Left lung (tissue), 14 donors: ENCODE measurements at places on chromosomes 2 and 18.

DNA sequence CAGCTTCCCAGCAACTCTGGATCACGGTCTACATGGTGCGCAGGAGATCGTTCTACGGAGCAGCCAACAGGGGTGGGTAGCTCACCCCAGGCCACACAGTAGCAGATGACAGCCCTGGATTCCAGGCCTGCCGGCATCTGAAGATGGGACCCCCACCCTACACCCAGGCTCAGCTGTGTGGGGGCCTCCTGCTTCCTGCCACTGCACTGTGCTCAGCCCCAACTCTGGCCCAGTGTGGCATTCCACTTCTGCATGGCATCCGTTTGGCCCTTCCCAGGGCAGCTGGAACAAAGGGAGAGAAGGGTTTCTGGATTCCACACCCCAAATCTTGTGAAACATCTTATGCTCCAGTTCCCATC lies 9.1 kb downstream of the PER2 start:
- no peak overlapping the region for H3K4me3 ChIP-seq
- no peak for DNase-seq
- H3K4me1 ChIP-seq, result no peaks in the 10 kb centered on the region

DNA sequence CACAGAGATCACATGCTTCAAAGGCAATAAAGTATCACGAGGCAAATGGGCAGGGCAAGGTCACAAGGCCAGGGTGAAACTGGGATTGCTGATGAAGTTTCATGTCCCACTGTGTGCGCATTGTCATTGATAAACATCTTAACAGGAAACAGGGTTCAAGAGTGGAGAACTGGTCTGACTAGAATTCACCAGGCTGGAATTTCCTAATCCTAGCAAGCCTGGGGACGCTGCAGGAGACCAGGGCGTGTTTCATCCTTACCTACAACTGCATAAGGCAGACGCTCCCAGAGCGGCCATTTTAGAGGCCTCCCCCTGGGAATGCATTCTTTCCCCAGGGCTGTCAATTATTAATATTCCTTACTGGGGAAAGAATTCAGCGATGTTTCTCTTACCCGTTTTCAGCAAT lies 33.2 kb downstream of the PTPN4 start:
- H3K36me3 ChIP-seq, result no peaks in the 10 kb centered on the region
- no peak overlapping the region for H3K4me3 ChIP-seq
- DNase-seq, result no peak
- no peak overlapping the region for H3K27ac ChIP-seq
- no peaks in the 10 kb centered on the region for H3K4me1 ChIP-seq
- H3K27me3 ChIP-seq, result no peaks in the 10 kb centered on the region

DNA sequence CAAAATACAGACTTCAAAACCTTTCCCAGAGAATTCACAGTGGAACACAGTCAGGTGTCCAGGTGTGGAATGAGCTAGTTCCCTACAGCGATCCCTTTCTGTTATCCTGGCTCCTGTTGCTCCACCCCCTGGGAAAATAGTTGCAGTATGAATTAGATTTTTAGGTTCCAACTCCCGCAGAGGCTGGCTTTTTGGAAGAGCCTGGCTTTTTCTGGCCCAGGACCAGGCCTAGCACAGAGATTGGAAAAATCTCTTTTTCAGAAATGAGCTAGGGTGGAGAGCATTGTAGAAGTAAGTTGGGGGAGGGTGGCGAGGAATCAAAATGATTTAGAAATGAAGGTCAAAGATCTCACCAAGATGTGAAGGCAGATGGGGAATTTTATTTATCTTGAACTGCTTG lies 27.1 kb downstream of the COL5A2 start:
- no peaks in the 10 kb centered on the region for H3K27me3 ChIP-seq
- no peak overlapping the region for H3K4me3 ChIP-seq
- peaks cover 4% of the 10 kb centered on the region for H3K4me1 ChIP-seq
- DNase-seq, result no peak
- no peak overlapping the region for H3K27ac ChIP-seq
- no peaks in the 10 kb centered on the region for H3K36me3 ChIP-seq

GRCh38 chr2:118993392-118993752 lies 51.4 kb downstream of the MARCO start:
- H3K27me3 ChIP-seq, result no peaks in the 10 kb centered on the region
- DNase-seq, result peak; percentile 10

GRCh38 chr18:10296491-10296890 lies 157.9 kb upstream of the APCDD1 start:
- no peak overlapping the region for H3K27ac ChIP-seq
- DNase-seq, result no peak
- peaks cover 2% of the 10 kb centered on the region for H3K4me1 ChIP-seq
- no peaks in the 10 kb centered on the region for H3K36me3 ChIP-seq
- no peak overlapping the region for H3K4me3 ChIP-seq

GRCh38 chr2:164430166-164430783 lies 191.0 kb downstream of the GRB14 start:
- no peaks in the 10 kb centered on the region for H3K36me3 ChIP-seq
- H3K27me3 ChIP-seq, result no peaks in the 10 kb centered on the region
- no peak overlapping the region for H3K27ac ChIP-seq
- no peaks in the 10 kb centered on the region for H3K4me1 ChIP-seq
- no peak overlapping the region for H3K4me3 ChIP-seq
- DNase-seq, result no peak

DNA sequence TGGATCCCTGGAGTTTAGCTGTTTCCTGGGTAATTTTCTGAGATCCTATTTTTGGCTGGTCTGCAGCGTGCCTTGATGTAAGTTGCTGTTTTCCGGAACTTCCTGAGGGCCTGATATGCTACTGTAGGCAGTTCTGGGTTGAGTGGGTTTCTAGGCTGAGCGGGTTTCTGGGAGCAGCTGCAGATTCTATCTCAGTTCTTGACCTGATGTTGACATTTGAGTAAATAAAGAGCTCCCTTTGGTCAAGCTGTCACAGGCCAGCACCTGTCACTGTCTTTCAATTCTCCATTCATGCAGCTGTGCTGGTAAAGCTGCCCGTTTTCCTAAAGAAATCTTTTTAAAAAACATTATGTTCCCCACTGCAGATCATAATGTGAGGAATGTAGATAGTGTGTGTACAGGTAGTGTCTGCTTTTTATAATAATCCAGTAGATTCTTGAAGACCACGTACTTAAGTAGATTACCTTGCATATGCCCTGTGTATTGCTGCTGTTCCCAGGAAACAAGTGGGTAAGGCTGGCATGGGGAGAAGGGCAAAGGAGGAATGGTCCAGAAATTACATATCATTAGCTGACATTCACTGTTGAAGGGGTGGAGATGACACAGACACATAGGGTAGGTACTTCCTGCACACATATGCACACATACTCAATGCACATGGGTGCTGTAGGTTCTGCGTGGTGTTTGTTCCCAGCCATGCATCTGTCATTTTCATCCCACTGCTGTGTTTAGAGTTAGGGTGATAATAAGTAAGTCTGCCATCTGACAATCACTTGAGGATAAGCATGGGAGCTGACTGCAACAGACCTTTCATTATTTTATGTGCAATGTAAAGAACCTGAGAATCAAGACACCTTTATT lies 25.9 kb downstream of the CD28 start:
- no peaks in the 10 kb centered on the region for H3K36me3 ChIP-seq
- DNase-seq, result no peak
- no peak overlapping the region for H3K27ac ChIP-seq
- no peak overlapping the region for H3K4me3 ChIP-seq
- H3K27me3 ChIP-seq, result no peaks in the 10 kb centered on the region

GRCh38 chr2:226581661-226582060 lies 218.0 kb downstream of the IRS1 start:
- H3K4me1 ChIP-seq, result peaks cover 6% of the 10 kb centered on the region
- H3K36me3 ChIP-seq, result no peaks in the 10 kb centered on the region
- DNase-seq, result no peak
- peaks cover 4% of the 10 kb centered on the region for H3K27me3 ChIP-seq
- H3K27ac ChIP-seq, result no peak overlapping the region
- H3K4me3 ChIP-seq, result no peak overlapping the region

GRCh38 chr2:227606476-227606875 lies 7.8 kb downstream of the SCYGR2 start:
- H3K4me1 ChIP-seq, result peaks cover 4% of the 10 kb centered on the region
- no peaks in the 10 kb centered on the region for H3K36me3 ChIP-seq
- peaks cover 7% of the 10 kb centered on the region for H3K27me3 ChIP-seq
- no peak overlapping the region for H3K27ac ChIP-seq
- H3K4me3 ChIP-seq, result no peak overlapping the region
